Right lobe of liver (tissue), 6 donors: ENCODE measurements at places on chromosomes 6 and 20. TPM values are rescaled to one million over a fixed set of nuclear protein-coding genes. Genes with fewer than 3 reads are reported as not detected.

Gene EPPIN
- total RNA-seq, result not detected

GRCh38 chr20:20034486-20034885 lies 17.3 kb downstream of the NAA20 start:
- H3K4me1 ChIP-seq, result no peaks in the 10 kb centered on the region
- H3K27me3 ChIP-seq, result no peaks in the 10 kb centered on the region
- no peak overlapping the region for H3K27ac ChIP-seq
- H3K36me3 ChIP-seq, result peaks cover 8% of the 10 kb centered on the region
- DNase-seq, result no peak

- no peak overlapping the region for H3K27ac ChIP-seq
- no peak overlapping the region for H3K4me3 ChIP-seq
- DNase-seq, result peak; percentile 20
- H3K27me3 ChIP-seq, result no peaks in the 10 kb centered on the region
Measured at GRCh38 chr20:53809217-53809616, 215.6 kb upstream of the ZNF217 start.

Gene PLEKHG1
- 19.2 TPM for total RNA-seq

Gene ARMC12
- 1.8 TPM for total RNA-seq

DNA sequence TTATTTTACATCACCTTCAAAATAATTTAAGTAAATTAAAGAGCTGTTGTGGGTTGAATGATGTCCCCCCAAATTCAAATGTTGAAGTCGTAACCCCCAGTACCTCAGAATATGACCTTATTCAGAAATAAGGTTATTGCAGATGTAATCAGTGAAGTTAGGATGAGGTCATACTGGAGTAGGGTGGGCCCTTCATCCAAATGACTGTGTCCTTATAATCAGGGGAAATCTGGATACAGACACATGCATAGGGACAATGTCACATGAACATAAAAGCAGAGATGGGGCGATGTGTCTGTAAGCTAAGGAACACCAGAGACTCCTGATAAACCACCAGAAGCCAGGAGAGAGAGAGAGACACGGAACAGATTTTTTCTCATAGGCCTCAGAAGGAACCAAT lies 13.3 kb upstream of the IL20RA start:
- no peak for DNase-seq
- H3K27me3 ChIP-seq, result no peaks in the 10 kb centered on the region
- H3K36me3 ChIP-seq, result no peaks in the 10 kb centered on the region
- no peak overlapping the region for H3K27ac ChIP-seq
- H3K4me3 ChIP-seq, result no peak overlapping the region
